ENCODE measurements at places on chromosomes 7 and 10.

DNA sequence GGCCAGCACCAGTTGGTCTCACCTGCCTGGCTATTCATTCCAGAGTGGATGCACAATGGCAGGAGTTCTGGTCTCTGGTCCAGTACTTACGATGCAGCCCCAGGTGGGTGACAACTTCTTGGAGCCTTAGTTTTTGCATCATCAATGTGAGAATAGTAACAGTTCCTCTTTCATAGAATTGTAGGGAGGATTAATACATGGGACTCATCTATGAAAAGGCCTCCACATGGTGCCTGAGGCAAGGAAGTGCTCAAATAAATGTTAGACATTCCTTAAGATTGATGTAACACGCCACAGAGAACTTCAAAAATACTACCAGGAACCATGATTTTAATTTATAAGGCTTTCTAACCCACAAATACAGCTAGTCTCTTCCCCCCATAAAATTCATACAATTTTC lies 120.1 kb upstream of the CHST15 start:
- DNase-seq = no peak

DNA sequence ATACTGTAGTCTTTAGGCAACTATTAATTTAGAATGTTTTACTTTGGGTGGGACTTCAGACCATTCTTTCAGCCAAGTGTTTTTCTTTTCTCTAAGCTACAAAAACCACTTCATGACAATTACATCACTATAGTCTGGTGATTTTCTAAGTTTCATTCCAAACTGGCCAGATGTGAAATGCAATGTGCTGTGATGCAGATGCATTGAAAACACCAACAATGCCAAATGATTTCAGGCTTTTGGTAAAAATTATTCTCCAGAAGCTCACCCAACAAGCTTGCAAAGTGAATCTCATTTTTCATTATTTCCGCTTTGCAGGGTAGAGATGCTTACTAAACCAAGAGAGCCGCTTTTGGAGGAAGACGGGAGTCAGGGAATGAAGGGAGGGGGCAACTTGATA lies 118.4 kb upstream of the ANK3 start:
- DNase-seq = no peak

DNA sequence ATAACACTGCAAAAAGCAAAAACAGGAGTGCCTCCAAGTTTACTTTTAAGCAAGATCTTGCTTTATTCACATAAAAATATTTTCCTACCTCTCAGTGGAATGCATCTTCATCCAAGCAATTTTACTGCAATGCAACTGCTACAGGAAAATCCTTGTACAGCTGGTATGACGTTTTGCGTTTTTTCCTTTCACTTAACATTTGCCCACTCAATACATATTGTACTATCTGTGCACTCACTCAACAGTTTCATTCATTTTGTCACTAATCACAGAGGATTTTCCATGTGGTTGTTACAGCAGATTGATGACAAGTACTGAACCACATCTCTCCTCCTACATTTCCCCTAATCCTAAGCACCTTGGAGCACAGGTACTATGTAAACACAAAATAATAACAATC lies 222.0 kb upstream of the IMMP2L start:
- no peak for DNase-seq

- no peak for DNase-seq
Measured at GRCh38 chr7:94877731-94878670, 29.4 kb upstream of the PPP1R9A start.

GRCh38 chr7:147639751-147640150 lies 950.8 kb upstream of the C7orf33 start:
- DNase-seq = no peak

Data from ACHN (cell line).